ENCODE measurements at places on chromosomes 4 and X.

GRCh38 chr4:2794486-2795299 lies 1.8 kb downstream of the SH3BP2 start:
- DNase-seq: no peak

DNA sequence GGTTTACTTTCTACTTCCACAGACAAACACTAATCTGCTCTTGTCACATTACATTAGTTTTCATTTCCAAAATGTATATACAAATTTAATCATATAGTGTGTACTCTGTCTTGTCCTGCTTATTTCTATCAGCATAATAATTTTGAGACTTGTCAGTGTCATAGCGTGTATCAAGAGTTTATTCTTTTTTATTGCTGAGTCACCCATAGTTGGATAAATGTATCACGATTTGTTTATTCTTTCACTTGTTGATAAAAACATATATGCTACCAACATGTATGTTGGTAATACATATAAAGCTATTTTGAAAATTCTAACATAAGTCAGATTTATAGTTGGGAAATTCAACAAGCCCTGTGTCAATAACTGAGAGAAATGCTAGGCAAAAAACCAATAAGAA lies 261.2 kb downstream of the TRAM1L1 start:
- DNase-seq: no peak

DNA sequence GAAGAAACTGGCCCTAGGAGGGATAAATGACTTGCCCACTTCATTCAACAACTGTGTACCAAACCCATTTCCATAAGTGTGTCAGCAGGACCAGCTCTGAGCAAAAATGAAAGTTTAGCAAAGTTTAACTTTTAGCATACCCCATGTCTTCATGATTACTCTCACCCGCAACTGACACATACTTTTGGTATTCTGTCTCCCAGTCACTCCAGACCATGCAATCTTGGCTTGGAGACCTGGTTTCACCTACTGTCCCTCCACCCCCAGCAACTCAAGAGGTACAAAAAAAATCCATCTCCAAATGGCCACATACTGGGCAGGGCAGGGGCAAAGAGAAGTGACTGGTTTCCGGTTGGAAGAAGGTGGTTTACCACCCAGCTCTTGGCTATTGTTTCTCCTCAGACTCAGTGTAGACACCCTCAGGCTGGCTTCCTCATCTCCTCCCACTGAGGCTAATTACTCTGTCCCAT lies 79.8 kb downstream of the RLIM start:
- DNase-seq: no peak

GRCh38 chr4:110865611-110866259 lies 242.9 kb upstream of the PITX2 start:
- DNase-seq: no peak
